Right ventricle myocardium inferior (tissue), 1 donor: ENCODE measurements at places on chromosomes 6 and 20.

DNA sequence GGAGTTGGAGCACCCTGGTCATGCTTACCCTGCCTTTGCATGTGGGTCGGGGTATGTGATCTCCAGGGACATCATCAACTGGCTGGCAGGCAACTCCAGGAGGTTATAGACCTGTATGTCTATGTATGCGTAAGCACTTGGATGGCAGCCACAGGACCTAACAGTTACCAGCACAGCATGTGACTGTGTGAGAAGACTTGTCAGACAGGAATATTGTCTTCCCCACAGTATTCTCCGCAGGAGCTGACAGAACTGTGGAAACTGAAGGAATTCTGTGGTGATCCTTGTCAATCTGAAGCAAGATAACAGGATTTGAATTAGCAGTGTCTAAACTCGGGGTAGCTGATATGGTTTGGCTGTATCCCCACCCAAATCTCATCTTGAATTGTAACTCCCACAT lies 59.2 kb downstream of the TMEM244 start:
- no peak for DNase-seq

GRCh38 chr20:51797357-51798025 lies 4.8 kb downstream of the SALL4 start:
- DNase-seq = no peak

DNA sequence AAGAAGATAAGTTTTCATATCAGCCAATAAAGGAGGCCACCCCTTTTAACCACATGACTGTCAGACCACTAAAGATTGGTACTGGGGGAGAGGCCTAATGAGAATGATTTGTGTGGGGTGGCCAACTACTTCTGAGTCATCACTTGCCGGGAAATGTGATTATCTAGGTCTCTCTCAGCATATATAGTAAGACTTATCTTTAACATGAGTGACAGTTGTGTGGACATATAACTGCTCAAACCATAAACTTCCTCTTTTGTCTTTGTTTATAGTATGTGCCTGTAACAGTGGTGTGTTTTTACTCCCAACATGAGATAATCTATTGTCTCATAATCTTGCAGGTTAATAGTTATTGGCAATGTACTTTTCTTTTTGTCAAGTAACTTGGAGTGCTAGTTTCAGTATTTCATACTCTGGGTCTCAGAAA lies 312.4 kb downstream of the CDKAL1 start:
- DNase-seq = no peak

GRCh38 chr6:79801362-79801761 lies 146.0 kb downstream of the ELOVL4 start:
- DNase-seq = no peak

DNA sequence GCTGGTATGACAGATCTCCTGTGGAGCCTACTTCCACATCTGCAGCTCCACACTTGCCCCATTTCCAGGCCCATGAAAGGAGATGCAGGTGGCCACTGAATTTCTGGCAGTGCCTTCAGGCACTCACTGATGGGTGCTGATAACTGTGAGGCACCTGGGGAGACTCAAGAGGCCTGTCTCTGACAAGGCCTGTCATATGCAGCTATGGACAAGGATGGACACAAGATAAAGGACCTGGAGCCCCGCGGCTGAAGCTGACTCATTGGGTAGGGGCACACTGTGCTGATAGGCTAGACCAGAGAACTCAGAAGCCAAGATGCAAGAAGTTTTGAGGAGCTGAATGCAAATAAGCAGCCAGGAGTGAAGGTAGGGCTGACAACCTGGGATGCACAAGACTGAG lies 81.0 kb upstream of the LRFN2 start:
- no peak for DNase-seq

DNA sequence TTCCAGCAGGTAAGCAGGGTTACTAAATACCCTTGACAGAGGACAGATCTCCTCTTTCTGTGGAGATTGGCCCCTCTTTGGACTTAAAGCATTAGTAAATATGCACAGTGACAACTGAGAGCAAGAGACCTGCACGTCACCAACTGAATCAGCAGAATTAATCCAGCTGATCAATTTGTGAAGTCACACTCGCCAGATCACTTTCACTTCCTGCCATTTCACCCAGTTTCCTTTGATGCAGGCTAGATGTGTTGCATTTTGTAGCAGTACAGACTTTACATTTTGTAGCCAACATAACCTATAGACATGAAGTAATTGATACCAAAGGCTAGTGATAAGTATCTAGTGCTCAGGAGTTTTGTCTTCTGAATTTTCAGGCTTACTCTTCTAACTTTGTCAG lies 11.9 kb downstream of the SYNE1 start:
- no peak for DNase-seq
